ENCODE measurements at places on chromosomes 12 and 14.

DNA sequence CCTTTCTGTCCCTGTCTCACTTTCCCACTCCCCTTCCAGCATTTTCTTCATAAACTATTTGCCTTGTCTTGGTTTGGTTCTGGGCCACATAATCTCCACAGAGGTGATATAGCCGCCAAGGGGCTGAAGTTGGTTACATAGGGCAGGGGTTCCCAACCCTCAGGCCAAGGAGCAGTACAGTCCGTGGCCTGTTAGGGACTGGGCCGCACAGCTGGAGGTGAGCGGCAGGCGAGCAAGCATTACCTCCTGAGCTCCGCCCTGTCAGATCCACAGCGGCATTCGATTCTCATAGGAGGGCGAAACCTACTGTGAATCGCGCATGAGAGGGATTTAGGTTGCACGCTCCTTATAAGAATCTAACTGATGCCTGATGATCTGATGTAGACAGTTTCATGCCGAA lies 80.6 kb upstream of the HIF1A start:
- DNase-seq, result no peak

- DNase-seq, result peak; percentile 69
These were observed 962 bp downstream of the LEMD3 start for GRCh38 chr12:65170209-65170881.

DNA sequence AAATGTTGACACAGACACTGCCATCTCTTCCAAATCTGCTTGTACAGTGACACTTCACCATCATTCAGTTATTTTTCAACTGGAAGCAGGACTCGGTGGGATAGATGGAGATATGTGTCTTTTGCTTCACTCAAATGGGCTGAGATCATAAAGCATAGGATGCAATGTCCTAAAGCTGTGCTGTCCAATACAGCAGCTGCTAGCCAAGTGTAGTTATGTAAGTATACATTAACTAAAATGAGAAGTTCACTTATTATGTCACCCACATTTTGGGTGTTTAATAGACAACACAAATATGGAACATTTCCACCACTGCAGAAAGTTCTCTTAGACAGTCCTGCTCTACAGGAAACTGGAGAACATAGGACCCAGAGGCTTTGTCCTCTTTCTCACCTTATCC lies 43.6 kb downstream of the AREL1 start:
- DNase-seq, result no peak

DNA sequence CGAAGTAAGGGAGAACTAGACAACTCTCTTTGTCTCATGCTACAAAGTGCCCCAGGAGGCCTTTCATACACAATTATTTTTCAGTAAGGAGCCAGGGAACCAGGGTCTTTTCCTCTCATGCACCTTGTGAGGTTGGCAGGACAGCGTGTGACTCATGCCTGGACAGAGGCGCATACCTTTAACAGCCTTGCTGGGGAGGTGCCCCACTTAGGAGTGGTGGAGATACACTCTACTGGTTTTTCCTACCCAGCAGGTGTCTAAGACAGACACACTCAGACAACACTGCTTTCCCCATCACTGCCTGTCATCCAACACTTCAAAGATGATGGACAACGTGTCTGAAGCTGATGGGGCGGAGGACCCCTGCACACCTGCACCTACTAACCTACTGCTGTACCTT lies 49.1 kb downstream of the B4GALNT3 start:
- no peak for DNase-seq

- no peak for DNase-seq
These were observed 384.1 kb downstream of the ALG10 start for GRCh38 chr12:34406228-34406995.

GRCh38 chr12:106081606-106082005 lies 57.1 kb downstream of the NUAK1 start:
- DNase-seq, result no peak

DNA sequence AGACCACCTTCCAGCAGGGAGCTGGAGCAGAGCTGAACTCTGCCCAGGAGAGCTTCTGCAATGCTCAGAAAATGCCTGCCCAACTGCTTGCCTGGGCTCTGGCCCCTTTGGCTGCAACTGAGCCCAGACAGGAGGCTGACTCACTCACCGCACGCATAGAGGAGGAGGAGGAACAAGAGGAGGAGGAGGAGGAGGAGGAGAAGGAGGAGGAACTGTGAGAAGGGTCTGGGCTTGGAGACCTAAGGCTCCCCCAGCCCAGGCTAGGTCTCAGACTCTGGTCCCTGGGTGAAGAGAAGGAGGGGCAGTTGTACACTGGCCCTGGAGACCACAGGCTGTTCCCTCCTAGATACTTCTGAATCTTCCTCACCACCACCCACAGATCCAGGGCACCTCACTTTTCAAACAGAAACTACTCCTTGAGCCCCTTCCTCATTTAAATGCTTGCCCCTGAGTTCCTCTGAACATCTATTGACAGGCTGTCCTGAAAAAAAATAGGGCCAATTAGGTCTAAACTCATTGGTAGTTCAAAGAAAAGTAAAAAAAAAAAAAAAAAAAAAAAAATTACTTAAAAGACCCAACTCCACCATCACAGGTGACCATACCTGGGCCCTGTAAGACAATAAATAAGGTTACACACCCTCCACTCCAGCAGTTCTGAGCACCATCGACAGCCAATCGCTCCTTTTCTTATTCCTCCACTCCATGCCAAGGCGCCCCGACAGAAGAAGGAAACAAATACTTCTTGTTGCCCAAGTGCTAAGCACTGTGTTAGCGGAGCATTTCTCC lies 674 bp downstream of the VDR start:
- DNase-seq, result peak; percentile 70

- DNase-seq, result no peak
These were observed 245.9 kb downstream of the NPAS3 start for GRCh38 chr14:33184587-33184986.

DNA sequence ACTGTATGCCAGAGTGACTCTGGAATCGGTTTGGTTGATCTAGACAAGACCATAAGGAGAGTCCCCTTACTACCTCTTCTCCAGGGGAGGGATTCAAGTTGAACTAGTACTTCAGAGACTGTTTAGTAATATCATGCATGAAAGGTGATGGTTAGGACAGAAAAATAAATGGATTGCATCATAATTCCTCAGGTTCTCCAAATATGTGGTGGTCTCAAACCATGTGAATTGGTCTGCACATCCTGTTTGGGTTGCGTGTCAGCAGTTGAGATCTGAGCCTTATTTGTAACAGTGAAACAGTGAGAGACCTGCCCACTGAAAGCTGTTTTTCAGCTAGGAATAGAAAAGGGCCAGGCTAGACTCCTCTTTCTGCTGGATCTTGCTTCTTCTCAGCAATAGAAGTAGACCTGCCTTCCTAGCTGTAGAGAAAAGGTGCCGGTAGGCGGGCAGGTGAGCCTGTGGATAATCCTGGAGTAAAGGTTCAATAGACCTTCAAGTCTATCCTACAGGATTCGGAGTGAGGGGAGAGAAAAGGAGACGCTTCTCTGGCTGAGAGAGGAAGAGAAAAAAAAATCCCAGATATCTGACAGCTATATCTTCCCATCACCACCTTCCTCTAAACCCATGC lies 258.5 kb upstream of the E2F7 start:
- no peak for DNase-seq

GRCh38 chr14:81009346-81009745 lies 53.9 kb downstream of the TSHR start:
- DNase-seq, result no peak

DNA sequence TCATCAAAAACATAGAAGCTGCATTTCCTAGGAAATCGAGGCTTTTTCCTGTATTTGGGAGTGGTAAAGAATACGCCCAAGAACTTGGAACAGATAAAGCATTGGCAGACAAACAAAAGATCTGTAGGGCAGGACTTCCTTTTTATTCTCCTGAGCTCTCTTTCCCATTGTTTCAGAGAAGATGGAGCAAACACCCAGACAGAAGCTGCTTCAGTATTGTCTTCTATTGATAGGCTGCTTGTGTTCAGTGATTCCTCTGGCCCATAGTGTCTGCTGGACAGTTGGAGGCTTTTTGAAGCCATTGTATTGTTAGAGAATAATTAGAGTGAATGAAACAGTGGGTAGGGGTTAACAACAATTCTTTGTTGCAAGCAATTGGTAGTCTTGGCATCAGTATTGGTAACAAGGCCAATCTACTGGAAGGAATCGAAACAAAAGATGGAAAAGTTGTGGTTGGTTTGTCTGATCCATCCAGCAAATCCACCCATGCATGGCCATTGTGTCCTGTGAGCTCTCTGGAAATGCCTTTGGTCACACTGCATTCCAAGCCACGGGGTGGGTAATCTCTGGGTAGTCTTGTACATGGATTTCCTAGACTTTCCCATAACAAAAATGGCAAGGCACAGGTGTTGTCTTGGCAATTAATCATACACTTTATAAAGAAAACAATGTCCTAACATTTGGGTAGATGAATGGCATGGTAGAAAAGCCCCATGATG lies 424.8 kb downstream of the RAD51B start:
- no peak for DNase-seq

DNA sequence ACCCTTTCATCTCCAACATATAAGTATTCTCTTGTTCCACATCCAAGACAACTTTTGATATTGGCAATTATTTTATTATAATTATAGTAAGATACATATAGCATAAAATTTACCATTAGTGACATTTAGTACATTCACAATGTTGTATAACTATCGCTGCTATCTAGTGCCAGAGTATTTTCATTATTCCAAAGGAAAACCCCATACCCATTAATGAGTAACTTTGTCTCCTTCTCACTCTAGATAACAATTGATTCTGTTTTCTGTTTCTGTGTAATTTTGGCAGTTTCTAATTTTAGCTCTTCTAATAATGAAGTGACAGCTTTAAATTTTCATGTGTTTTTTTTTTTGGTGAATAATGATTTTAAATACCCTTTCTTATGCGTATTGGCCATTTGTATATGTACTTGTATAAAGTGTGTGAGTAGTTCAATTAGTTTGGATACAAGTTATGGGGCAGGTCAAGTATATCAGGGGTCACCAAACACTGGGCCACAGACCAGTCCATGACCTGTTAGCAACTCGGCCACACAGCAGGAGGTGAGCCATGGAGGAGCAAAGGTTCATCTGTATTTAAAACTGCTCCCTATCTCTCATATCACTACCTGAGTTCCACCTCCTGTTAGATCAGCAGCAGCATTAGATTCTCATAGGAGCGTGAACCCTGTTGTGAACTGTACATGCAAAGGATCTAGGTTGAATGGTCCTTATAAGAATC lies 97.2 kb upstream of the SYT1 start:
- DNase-seq, result no peak

DNA sequence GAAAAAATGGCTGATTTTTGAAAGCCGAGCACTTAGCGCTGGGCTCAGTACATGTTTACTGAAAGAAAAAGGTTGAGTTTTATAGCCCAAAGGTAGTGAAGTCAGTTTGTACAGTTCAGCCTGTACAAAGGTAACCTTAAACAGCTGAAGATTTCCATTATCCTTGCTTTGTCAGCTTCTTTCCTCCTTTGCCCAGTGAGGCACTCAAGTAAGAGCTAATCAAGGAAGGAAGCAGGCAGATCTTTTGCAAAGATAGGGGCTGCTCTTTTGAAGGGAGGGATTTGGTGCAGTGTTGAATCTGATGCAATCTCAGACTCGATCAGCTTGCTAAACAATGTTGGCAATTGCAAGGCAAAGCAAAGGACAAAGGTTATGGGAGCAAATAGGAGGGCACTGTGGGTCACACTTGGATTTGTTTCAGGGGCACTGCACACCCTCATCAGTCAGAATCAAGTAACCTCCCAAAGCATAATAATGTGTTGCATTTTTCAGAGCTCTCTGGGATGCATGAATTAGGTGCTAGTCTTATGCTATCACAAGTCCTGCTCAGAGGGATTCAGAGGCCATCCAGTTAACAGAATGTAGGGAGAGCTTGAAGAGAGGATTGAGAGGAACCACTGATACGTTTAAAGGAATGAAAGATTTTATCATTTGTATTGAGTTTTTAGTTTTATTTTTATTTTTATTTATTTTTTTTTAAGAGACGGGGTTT lies 44.4 kb downstream of the ANO6 start:
- no peak for DNase-seq

DNA sequence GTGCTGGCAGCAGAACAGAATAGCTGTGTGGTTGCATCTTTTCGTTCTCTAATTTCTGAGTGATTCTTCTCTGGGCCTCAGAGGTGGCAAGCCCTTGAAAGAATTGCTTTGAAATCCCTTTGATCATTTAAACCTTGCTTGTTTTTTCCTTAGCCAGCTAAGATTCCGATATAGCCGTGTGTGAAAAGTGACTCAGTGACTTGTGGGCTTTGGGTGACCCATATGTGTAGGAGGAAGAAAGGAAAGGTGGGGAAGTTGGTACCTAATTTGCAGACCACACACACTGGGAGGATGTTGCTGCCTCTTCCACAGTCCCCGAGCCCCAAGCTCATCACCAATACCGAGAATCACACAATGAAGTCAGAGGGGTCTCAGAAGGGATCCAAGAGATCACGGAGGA lies 18.8 kb downstream of the SLC24A4 start:
- DNase-seq, result peak; percentile 54

DNA sequence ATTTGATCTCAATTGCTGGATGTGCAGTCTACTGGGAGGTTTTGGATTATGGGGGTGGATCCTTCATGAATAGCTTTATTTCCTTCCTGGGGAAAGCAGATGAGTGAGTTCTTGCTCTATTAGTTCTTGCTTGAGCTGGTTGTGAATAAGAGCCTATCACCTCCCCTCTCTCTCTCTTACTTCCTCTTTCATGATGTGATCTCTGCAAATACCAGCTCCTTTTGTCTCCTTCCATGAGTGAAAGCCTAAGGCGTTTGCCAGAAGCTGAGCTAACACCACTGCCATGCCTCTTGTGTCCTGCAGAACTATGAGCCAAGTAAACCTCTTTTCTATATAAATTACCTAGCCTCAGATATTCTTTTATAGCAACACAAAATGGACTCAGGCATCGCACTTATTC lies 302.7 kb downstream of the CCER1 start:
- DNase-seq, result no peak

GRCh38 chr14:38505221-38505972 lies 249.5 kb upstream of the CLEC14A start:
- DNase-seq, result no peak

DNA sequence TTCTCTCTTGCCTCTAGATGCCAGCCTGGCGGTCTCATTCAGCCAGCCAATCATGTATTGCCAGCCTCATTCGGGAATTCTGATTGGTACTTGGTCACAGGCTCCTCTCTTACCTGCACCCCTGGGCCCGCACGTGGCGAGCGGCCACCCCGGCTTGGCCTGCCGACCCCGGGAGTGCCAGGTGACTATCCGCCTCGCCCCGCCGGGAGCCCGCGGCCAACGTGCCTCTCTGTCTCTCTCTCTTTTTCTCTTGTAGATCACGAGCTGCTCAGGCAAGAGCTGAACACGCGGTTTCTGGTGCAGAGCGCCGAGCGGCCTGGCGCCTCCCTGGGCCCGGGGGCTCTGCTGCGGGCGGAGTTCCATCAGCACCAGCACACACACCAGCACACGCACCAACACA lies 39.3 kb downstream of the LRCOL1 start:
- no peak for DNase-seq

- no peak for DNase-seq
These were observed 37.0 kb upstream of the FRMD6 start for GRCh38 chr14:51614707-51615106.

DNA sequence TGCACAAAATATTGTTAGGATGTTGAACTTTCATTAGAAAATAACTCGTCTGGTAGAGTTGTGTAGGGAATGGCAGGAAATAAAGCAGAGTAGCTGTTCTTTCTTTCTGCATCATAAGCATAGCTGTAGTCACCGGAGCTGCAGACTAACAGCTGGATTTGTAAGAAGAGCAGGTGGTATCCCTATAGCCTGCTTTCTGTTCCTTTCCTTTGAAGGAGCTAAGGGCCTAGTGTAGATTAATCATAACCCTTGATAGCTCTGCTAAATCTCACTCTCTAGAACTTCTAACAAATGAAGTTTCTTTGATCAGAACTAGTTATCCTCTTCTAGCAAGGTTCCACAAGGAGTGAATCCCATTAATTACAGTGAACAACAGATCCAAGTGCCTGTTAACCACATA lies 3.5 kb downstream of the LMO3 start:
- DNase-seq, result no peak

- no peak for DNase-seq
These were observed 10.7 kb upstream of the RTRAF start for GRCh38 chr14:51978681-51979085.

Data from stimulated activated CD4-positive, alpha-beta T cell treated with anti-CD3 and anti-CD28 coated beads, Interleukin-2, amount 100 ng/mL, for 24 hours (primary cell).